ENCODE measurements at places on chromosomes 6 and 20.
A peak's percentile ranks its signal among the peaks of the same experiment; 100 is the strongest.

- DNase-seq, result no peak
These were observed 246.1 kb downstream of the LY86 start for GRCh38 chr6:6834356-6835222.

GRCh38 chr6:75278474-75279077, 6.0 kb downstream of the TMEM30A start:
- DNase-seq, result no peak

GRCh38 chr6:96872976-96873375, 24.7 kb downstream of the NDUFAF4 start:
- no peak for DNase-seq

DNA sequence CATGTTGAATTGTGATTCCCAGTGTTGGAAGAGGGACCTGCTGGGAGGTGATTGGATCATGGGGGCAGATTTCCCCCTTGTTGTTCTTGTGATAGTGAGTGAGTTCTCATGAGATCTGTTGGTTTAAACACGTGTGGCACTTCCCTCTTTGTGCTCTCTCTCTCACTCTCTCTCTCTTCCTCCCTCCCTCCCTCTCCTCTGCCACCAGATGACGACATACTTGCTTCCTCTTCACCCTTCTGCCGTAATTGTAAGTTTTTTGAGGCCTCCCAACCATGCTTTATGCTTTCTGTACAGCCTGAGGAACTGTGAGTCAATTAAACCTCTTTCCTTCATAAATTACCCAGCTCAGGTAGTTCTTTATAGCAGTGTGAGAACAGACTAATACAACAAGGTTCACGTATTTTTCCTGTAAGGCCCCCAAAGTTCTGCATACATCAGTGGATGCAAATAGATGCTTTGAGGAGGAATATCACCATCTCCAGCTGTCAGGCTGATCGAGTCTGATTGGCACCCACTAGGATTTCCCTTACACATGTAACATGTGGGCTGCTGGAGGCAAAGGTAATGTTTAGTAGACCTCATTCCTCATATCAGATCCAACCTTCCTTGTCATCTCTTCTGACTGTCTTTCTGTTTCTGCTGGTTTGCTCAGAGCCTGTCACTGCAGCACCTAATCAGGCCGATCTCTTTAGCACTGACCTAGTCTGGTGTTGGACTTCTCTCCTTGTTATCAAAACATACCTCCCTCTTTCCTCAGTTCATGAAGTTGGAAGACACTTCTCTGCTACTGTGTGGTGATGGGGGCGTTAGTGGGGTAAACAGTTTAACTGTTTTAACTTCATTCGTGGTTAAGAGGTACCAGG, 54.3 kb upstream of the BACH2 start:
- no peak for DNase-seq

GRCh38 chr6:110421749-110422443, 6.5 kb upstream of the DDO start:
- no peak for DNase-seq

DNA sequence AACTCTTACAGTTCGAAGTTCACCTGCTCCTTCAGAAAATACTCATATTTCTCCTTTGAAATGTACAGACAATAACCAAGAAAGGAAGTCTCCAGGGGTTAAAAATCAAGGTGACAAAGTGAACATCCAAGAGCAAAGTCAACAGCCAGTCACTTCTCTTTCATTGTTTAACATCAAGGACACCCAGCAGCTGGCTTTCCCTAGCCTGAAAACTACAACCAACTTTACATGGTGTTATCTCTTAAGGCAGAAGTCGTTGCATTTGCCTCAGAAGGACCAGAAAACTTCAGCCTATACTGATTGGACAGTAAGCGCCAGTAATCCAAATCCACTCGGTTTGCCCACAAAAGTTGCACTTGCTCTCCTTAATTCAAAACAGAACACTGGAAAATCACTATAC, 113.3 kb downstream of the HIVEP1 start:
- DNase-seq, result no peak

GRCh38 chr6:11197175-11197536, 35.3 kb downstream of the NEDD9 start:
- no peak for DNase-seq

DNA sequence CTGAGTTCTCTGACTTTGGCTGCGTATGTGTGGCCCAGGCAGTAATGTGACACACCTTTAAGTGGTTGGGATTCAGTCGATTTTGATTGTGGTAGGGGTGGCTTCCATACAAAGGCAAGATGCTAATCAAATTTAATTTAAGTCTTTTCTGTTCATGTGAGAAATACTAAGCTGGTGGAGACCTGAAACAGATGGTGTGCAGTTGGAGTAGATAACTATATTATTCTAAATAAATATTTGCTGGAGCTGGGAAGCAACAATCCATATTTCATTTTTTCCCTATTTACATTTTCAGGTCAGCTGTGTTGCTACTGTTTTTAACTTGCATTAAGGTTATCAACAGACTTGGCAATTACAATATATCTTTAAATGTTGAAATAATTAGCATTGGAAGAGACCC, 67.4 kb upstream of the C20orf144 start:
- DNase-seq, result no peak

DNA sequence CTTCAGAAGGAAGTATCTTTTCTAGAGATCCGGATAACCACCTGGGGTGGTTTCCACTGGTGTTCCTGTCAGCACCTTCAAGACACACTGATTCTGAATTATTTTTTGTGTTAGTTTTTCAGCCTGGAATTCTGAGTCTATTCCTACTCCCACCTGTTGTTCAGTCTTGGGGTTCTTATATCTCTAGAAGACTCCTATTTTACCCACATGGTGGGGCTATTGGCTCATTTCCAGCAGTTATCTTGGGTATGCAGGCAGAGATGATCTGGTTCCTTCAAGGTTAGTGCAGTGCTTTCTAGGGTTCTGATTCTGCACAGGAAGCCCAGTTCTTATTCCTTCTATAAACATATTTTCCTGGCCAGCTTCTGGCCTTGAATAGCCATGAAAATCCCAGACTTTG, 175.6 kb upstream of the PDE7B start:
- DNase-seq, result no peak

DNA sequence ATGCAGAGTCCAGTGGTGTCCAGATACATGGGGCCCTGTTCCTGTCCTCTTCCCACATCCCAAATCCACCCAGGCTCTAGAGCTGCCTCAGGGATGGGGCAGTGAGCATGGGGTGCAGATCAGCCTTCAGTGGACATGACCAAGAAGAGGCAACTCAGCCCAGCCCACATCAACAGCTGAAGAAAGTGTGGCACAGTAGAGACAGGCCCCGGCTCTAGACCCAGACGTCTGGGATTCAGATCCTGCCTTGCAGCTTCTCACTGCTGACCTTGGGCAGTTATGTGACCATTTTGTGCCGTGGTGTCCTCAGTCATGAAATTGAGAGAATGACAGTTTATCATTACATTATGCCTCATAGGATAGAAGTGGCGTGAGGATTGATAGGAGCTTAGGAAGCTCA, 54.6 kb upstream of the CST7 start:
- no peak for DNase-seq

DNA sequence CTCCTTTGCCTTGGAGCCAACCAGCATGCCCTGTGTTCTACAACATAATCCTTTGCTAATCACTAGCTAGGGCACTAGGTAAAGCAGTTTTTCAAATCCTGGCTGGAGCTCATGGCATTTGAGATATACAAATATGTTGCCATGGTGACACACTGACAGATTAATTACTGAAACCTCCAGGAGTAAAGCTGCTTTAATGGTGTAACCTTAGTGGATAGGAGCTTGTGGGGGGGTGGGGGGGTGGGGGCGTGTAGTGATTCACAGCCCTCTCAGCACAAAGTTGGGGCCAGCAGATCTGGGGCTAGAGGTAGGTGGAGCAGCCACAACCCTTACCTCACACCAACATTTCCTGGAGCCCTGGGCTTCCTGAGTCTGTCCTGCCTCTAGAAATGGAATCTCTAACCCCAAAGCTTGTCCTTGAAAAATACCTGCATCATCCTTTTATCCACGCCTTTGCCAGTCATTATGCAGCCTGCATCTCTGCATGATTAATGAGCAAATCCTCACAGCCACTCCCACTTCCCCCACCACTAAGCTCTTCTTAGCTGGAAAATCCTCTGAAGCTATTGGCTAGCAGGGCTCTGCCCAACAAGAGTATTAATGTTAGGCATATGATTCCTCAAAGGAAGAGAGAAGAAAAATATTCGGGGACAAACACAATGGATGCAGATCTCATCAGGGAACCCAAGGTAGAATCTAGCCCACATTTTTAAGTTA, 84.5 kb upstream of the PRND start:
- DNase-seq, result peak; percentile 5

DNA sequence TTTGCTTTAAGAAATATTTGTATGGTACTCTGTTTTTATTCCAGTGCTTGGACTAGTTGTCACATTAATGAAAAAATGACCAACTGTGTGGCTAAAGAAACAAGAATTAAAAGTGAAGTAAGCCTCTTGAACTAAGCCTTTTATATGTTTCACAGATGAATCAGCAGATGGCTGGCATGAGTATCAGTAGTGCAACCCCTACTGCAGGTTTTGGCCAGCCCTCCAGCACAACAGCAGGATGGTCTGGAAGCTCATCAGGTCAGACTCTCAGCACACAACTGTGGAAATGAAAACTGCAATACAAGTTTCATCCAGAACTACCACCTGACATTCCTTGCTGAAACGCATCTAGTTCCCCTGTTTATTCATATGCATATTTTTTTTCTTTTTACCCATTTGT, 96.8 kb downstream of the B3GAT2 start:
- no peak for DNase-seq

- no peak for DNase-seq
These were observed 60.2 kb upstream of the RALY start for GRCh38 chr20:33933469-33933909.

DNA sequence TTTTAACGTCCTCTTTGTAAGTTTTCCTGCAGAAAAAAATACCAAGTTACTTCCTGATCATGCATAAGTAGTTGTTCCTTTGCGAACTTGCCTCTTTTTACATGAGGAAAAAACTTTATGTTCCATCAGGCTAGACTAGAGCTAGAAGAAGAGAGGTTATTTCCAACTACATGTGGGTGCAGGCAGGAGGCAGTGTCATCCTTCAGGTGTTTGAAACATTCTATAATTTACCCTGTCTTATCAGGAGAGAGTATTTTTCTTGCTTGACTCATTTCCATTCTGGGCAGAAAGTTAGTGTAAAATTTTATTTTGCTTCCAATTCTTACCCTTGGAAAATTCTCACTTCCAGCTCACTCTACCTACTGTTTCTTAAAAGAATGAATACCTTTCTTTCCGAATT, 28.5 kb upstream of the EPHA7 start:
- no peak for DNase-seq

GRCh38 chr6:126056355-126057004, 70.1 kb downstream of the TRMT11 start:
- DNase-seq, result no peak

GRCh38 chr6:63023726-63024125, 187.5 kb upstream of the FKBP1C start:
- no peak for DNase-seq

DNA sequence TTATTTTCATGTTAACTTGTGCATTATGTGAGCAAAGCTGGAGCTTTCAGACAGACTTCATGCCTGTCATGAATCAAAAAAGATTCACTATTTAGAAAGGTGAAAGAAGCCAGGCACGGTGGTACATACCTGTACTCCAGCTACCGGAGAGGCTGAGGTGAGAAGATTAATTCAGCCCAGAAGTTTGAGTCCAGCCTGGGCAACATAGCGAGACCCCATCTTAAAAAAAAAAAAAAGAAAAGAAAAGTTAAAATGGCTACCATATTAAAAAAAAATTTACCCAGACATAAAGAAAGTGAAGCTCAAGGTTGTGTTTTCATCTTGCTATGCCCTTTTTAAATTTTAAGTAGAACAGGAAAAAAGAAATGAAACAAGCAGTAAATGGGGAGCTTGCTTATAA, 889 bp downstream of the CASS4 start:
- no peak for DNase-seq

DNA sequence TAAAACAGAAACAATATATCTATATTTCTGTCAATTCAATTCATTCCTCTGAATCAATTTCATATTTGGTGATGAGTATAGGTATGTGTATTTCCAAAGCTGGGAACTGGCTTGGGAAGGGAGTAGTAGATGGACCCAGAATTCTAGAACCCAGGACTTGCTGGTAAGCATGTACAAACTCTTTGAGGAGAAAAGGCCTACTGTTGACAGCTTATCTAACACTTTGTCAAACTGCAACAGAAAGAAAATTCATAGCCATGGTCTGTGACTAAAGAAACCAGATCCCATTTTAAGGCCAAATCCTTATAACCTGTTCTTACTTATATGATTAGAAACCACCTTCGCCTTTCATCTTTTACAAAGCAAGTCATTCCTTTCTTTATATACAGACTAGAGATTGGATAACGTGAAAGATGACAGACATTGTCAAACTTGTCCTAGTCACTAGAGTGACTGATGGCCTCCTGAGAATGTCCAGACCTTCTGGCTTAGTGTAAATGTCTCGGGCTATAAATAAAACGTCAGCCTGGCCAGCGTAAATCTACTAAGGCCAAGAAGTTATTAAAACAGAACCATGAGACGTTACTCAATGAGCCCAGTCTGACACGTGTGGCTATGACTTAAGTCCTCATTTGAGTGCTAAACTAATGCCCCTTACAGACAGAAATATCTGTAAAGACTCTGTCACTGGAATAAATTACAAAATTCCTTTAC, 152.3 kb downstream of the ALDH8A1 start:
- no peak for DNase-seq

- DNase-seq, result no peak
These were observed 201.0 kb upstream of the ZNF217 start for GRCh38 chr20:53794529-53795115.

GRCh38 chr6:24959319-24959718, 23.6 kb upstream of the RIPOR2 start:
- DNase-seq, result no peak

Data from NCI-H2081 treated with DMSO at 0.1 percent for 48 hours (cell line).